IgD-negative memory B cell (primary cell): ENCODE measurements at places on chromosomes 3 and 15. TPM values are rescaled to one million over a fixed set of nuclear protein-coding genes. Genes with fewer than 3 reads are reported as not detected.

Gene EXD1
- not detected for polyA plus RNA-seq

Gene PCLAF
- 1.4 TPM for polyA plus RNA-seq

Gene ABHD17C
- 0.11 TPM for polyA plus RNA-seq

Gene ZBTB47
- 0.11 TPM for polyA plus RNA-seq

Gene DNASE1L3
- 1.7 TPM for polyA plus RNA-seq

Gene SLITRK3
- polyA plus RNA-seq = not detected

Gene PLCB2
- polyA plus RNA-seq = 20.8 TPM

Gene PPIB
- 591 TPM for polyA plus RNA-seq

Gene CHRNA7
- not detected for polyA plus RNA-seq

Gene ZNF106
- polyA plus RNA-seq = 66.5 TPM

Gene BCL2A1
- 75.8 TPM for polyA plus RNA-seq

Gene CTXN2
- polyA plus RNA-seq = not detected

Gene NR2E3
- polyA plus RNA-seq = 0.78 TPM

Gene SLC33A1
- 13.0 TPM for polyA plus RNA-seq

Gene CLDN11
- not detected for polyA plus RNA-seq

Gene PXK
- polyA plus RNA-seq = 92.3 TPM

Gene BOC
- 0.70 TPM for polyA plus RNA-seq

Gene SNURF
- 15.7 TPM for polyA plus RNA-seq

Gene PTH1R
- polyA plus RNA-seq = not detected

Gene GABRG3
- not detected for polyA plus RNA-seq

Gene EPHB3
- not detected for polyA plus RNA-seq

Gene KIF23
- 1.0 TPM for polyA plus RNA-seq

Gene ATG3
- 61.7 TPM for polyA plus RNA-seq

Gene CFAP91
- polyA plus RNA-seq = not detected

Gene RAMAC
- 38.2 TPM for polyA plus RNA-seq

Gene FOXL2
- polyA plus RNA-seq = not detected

Gene GOLGA6A
- polyA plus RNA-seq = not detected

Gene GPR62
- polyA plus RNA-seq = not detected

Gene MEGF11
- 0.41 TPM for polyA plus RNA-seq

Gene RSL24D1
- polyA plus RNA-seq = 93.3 TPM

Gene ZBTB11
- 13.8 TPM for polyA plus RNA-seq

Gene ARHGAP11A
- 2.4 TPM for polyA plus RNA-seq

Gene CACNA2D2
- 0.11 TPM for polyA plus RNA-seq

Gene GNB4
- polyA plus RNA-seq = 15.3 TPM

Gene C2CD4A
- polyA plus RNA-seq = not detected

Gene LYZL4
- not detected for polyA plus RNA-seq

Gene OSTN
- not detected for polyA plus RNA-seq

Gene CYP11A1
- polyA plus RNA-seq = not detected

Gene CHRNB4
- polyA plus RNA-seq = not detected

Gene FMN1
- not detected for polyA plus RNA-seq

Gene PLCD1
- 4.6 TPM for polyA plus RNA-seq

Gene C3orf49
- polyA plus RNA-seq = not detected

Gene ZNF774
- 0.04 TPM for polyA plus RNA-seq

Gene GPR27
- polyA plus RNA-seq = 0.11 TPM

Gene TNFSF10
- polyA plus RNA-seq = 33.5 TPM

Gene CD96
- 84.7 TPM for polyA plus RNA-seq

Gene ESYT3
- polyA plus RNA-seq = 0.05 TPM

Gene MB21D2
- not detected for polyA plus RNA-seq

Gene RTP1
- polyA plus RNA-seq = not detected

Gene DCBLD2
- not detected for polyA plus RNA-seq

Gene SLC12A8
- polyA plus RNA-seq = not detected

Gene IQCF6
- not detected for polyA plus RNA-seq

Gene ILDR1
- polyA plus RNA-seq = 4.0 TPM

Gene NDUFAF3
- 188 TPM for polyA plus RNA-seq

Gene EIF2A
- polyA plus RNA-seq = 34.1 TPM

Gene KCNH8
- 1.9 TPM for polyA plus RNA-seq

Gene PIERCE2
- polyA plus RNA-seq = 2.2 TPM

Gene TEX55
- not detected for polyA plus RNA-seq
